ENCODE measurements at places on chromosomes 3 and 15.

GRCh38 chr3:150936693-150937092, 31.5 kb upstream of the MINDY4B start:
- no peak for DNase-seq

- DNase-seq: no peak
Measured at GRCh38 chr3:184178521-184179138, 4.0 kb downstream of the AP2M1 start.

- peak; percentile 69 for DNase-seq
Measured at GRCh38 chr3:160225176-160226025, at the start of gene C3orf80. C3orf80 (plus strand) TSS chr3:160225422; CDS start chr3:160225636, 214 bp downstream.

DNA sequence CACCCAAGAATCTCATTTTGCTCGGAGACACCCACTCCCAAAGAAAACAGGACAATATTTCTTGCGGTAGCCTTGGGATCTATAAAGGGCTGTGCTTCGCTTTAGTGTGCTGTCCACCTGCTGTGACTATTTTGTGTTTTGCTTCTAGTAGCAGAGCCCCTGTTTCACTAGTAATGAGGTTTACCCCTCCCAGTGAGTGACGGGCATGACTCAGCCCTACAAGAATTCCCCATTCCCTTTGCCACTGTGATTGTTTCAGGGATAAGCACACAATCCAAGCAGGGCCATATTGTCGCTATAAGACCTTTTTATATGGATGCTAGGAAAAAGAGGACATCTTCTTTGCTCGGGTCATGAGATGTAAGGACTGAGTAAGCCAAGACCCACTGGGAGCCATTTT, 62.5 kb upstream of the FOXB1 start:
- no peak for DNase-seq

GRCh38 chr15:77533578-77534430, 98.9 kb downstream of the LINGO1 start:
- no peak for DNase-seq

DNA sequence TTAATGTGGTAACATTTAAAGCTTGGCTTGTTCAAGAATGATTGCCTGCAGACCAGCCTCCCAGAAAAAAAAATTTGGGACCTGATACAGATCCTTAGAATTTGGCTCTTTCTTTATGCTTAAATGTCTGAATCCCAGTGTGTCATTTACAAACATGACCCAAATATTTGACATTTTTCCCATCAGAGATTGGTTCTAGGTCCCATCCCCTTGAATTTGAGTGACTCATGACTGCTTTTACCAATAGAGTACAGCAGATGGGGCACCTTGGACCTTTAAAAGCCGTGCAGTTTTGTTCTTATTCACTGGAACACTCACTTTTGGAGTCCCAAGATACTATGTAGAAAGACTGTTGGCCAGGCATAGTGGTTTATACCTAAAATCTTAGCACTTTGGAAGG, 231.6 kb downstream of the ZIC1 start:
- DNase-seq: no peak

DNA sequence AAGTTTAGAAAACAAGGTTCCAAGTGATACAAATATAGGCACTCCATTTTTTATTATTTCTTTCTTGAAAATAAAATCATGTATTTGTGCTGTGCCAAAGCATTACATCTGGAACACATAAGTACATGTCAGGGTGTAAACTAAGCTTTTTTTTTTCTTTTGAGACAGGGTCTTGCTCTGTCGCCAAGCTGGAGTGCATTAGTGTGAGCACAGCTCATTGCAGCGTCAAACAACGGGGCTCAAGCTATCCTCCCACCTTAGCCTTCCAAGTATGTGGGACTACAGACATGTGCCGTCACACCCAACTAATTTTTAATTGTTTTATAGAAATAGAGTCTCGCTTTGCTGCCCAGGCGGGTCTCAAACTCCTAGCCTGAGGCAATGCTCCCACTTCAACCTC, 9.0 kb downstream of the SPATA12 start:
- DNase-seq: no peak

DNA sequence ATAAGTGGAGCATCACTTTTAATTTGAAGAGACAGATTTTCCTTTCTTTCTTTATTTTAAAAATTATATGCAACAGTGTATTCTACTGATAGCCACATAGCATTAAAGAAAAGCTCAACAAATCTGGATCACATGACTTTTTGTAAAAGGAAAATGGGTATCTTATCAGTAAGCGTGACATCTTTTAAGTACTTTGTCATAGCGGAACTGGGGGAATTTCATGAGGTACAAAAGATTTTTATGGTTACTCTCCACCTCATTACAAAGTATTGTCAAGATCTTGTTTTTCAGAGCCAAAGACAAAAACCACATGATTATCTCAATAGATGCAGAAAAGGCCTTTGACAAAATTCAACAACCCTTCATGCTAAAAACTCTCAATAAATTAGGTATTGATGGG, 219.6 kb upstream of the ZPLD1 start:
- no peak for DNase-seq

GRCh38 chr3:50160561-50160983, 5.4 kb downstream of the SEMA3F start:
- no peak for DNase-seq

GRCh38 chr15:78212008-78212407, 22.4 kb downstream of the ACSBG1 start:
- DNase-seq: no peak

GRCh38 chr3:66465587-66465986, 35.2 kb downstream of the LRIG1 start:
- no peak for DNase-seq

DNA sequence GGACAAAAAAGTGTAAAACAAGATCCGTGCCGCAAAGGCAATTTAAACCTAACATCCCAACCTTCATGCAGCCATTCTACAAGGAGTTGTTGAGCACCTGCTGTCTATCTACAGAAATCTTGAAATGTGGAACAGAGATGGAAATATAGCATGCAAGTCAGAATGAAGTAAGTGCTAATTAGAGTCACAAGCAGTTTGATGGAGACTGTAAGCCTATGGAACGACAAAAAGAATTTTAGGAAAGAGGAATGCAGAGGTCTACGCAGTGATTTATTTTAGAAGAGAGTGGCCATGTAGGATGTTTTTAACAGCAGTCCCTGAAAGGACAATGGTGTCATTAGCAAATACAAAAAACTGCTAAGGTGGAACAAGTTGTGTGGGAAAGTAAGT, 851 bp upstream of the DCBLD2 start:
- no peak for DNase-seq

DNA sequence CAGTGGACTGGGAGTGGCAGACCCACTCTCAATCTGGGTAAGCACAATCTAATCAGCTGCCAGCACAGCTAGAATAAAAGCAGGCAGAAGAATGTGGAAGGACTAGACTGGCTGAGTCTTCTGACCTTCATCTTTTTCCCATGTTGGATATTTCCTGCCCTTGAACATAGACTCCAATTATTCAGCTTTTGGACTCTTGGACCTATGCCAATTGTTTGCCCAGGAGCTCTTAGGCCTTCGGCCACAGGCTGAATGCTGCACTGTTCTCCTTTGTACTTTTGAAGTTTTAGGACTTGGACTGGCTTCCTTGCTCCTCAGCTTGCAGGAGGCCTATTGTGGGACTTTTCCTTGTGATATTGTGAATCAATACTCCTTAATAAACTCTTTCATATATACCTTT, 477.7 kb upstream of the ZNF385D start:
- no peak for DNase-seq

DNA sequence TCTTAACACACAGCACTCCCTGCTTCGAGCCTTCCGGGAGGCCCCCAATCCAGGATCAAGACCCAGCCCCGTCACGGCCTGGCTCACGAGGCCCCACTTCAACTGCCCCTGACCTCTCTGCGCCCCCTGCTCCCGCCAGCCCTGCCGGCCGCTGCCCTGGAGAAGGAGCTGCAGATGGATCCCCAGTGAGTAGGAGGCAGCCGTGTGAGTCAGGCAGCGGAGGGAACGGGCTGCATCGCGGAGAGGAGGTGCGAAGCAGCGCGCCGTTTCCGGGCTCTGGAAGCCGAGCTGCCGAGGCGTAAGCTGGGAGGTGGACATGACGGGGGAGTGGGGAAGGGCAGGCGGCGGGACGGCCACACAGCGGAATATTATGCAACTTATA, 133.4 kb downstream of the TPRA1 start:
- DNase-seq: peak; percentile 60

- no peak for DNase-seq
Measured at GRCh38 chr3:197392961-197393360, 94.5 kb upstream of the DLG1 start.

DNA sequence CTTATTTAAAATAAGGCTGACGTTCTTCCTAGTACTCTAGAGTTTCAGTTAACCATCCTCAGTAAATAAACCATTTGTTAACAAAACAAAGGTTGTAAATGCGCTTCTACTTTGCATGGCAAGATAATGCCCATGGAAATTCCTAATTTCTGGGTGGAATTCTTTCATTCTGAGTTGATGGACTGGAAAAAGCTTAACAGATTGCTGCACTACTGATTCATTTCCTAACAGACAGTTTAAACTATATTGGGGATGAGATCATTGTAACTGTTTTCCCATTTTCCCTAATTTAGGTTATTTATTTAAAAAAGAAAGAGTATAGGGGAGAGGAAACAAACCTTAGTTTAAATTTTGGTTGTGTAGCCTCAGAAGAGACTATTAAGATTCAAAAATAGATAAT, 342.2 kb downstream of the NLGN1 start:
- DNase-seq: no peak

GRCh38 chr3:31232055-31233025, 300.4 kb upstream of the STT3B start:
- no peak for DNase-seq

- DNase-seq: no peak
Measured at GRCh38 chr3:197137751-197138150, 108.1 kb upstream of the MELTF start.

DNA sequence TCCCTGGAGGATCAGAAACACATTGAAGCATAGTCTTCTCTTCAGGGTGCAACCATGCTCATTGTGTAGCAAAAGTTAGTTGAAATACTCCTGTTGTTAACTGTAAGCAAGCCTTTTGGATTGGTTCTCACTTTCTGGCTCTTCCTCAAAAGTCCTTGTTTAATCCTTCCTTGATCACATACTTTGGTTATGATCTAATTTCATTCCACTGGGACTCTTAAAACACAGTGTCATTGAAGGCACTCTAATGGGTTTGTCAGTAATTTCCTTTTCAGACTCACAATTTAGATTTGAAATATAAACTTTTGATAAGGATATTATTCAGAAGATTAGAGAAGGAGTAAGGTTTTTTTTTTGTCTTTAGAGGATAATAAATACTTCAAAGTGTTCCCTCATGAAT, 451.7 kb upstream of the SGO1 start:
- no peak for DNase-seq

DNA sequence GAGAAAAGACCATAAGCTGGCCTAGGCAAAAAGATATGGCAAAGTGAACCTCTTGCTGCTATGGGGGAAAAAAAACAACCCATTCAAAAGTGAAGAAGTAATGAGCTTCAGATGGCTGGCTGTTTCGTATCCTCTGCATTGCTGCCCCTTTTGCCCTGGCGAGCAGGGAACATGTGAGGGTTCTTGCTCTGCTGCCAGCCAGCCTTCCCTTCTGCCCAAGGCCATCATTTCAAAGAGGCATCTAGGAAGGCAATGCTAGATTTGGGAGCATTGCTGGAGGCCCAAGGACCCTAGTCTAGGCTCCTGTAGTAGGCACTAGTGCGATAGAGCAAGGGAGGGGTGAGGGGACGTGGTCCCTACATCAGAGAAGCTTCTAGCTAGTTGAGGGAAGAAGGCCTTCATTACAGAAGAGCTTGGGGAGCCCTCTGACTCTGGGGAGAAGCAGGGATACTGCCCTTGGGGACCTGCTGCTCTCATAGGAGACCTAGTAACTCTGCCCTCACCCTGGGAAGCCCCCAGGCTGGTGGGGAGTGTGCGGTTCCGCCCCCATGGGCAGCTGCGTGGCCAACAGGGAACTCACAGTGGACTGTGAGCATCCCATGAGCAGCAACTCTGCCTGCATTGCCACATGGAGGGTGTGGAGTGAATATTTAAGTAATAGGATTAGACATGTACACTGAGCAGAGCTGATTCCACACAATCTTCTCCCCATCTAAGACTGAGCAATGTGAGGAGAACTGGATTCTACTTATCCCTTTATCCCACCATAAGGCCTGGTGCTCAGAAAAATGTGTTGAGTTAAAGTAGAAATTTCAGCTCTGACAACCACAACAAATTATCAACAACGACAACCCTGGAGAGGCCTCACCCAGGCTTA, 21.3 kb downstream of the ITGA11 start:
- no peak for DNase-seq

DNA sequence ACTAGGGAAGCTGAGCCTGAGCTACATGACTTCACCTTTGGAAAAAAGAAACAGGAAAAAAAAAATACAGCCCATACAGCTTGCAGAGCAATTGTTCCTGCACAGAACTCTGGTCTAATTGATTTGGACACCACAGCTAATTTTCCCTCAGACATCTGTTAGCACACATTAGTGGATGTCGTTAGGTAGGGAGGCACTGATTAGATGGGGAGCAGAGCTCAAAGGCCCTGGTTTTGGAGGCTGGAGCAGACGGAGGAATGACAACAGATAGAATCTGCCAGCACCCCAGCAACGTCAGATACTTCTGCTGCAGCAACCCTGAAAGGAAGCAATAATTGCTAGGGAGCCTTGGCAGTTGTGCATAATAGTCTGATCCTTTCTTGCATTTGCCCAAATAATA, 398.9 kb downstream of the LSAMP start:
- DNase-seq: no peak

DNA sequence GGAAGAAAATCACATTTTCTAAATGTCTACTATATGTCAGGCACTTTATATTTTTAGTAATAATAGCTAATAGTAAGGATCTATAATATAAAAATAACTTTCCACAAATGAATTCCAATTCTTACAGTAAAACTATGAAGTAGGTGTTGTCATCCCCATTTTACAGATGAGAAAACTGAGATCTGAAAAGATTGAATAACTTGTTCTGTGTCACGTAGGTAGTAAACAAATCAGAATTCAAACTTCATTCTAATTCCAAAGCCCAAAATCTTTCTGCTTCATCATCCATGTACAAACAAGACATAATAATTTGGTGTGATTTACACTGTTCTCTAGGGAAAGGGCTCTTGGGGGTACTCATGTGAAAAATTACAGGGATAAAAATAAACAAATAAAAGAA, 130.3 kb downstream of the THRB start:
- DNase-seq: no peak

GRCh38 chr15:58999694-59000093, 12.2 kb downstream of the RNF111 start:
- DNase-seq: no peak

- DNase-seq: no peak
Measured at GRCh38 chr15:74274470-74275038, 38.4 kb downstream of the CCDC33 start.

GRCh38 chr3:113151461-113152031, 59.8 kb upstream of the BOC start:
- DNase-seq: no peak

DNA sequence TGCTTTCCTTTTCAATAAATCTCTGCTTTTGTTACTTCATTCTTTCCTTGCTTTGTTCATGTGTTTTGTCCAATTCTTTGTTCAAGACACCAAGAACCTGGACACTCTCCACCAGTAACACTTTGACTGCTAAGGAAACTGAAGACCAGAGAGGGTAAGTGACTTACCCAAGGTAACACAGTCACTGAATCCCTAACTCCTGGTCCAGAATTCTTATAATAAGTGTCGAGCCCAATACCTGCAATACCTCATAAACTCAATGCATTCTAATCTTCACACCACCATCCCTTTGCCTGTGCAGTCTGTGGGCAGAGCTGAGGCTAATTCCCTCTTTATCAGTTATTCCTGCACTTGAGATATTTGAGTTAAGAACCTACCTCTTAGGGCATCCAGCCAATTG, 237.8 kb downstream of the UACA start:
- DNase-seq: no peak

- no peak for DNase-seq
Measured at GRCh38 chr3:68915973-68916372, 16.4 kb downstream of the TAFA4 start.

All from stimulated activated CD4-positive, alpha-beta T cell treated with anti-CD3 and anti-CD28 coated beads, Interleukin-15, amount 100 ng/mL, for 24 hours (primary cell).